Fibroblast of skin of right biceps (primary cell): ENCODE measurements at places on chromosomes 1 and 21.

GRCh38 chr1:167109125-167109524 is 15.2 kb downstream of the STYXL2 start:
- no peak for DNase-seq

GRCh38 chr1:239443361-239443760 is 57.0 kb downstream of the CHRM3 start:
- DNase-seq: no peak

- DNase-seq: no peak
Observed at GRCh38 chr1:42370876-42371549, 9.6 kb upstream of the RIMKLA start.

DNA sequence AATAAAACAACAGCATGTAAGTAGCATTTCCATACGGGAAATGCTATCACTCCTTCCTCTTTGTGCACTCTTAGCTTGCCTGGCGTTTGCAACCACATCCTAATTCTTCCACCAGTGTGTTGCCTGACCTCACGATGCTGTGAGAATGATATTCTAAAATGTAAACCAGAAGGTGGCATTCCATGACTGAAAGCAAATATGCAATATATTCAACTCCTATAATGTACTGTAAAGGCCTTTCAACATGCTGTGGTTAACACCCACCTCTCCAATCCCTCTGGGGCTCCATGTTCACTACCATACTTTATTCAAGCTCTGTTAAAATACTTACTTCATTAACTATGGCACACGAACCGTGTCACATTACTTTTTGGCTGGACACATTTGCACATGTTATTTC is 420.6 kb upstream of the DEPDC1 start:
- peak; percentile 13 for DNase-seq

- DNase-seq: no peak
Observed at GRCh38 chr1:241645199-241645598, 5.0 kb upstream of the CHML start.

- DNase-seq: no peak
Observed at GRCh38 chr1:224678168-224678567, 62.1 kb downstream of the CNIH3 start.

GRCh38 chr1:109307274-109308021 is 637 bp upstream of the MYBPHL start:
- DNase-seq: no peak

DNA sequence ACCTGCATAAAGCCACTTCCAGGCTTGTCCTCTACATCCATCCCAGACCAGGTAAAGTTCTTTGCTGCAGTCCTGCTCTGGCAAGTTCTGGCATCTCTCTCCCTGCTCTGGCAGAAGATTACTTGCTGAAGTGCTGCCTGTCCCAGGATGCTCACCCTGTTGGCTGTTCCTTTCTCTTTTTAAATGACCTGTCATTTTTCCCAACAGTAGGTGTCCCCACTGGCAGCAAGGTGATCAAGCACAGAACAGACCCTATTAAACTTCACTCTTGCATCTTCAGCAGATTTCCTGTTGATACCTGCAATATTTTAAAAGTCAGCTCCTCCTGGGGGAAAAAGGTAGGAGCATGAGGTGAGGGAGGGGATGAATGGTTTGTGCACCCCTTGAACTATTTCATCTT is 332.6 kb downstream of the PBX1 start:
- DNase-seq: no peak

- DNase-seq: peak; percentile 75
Observed at GRCh38 chr1:66350001-66350547, 183.9 kb upstream of the SGIP1 start.

DNA sequence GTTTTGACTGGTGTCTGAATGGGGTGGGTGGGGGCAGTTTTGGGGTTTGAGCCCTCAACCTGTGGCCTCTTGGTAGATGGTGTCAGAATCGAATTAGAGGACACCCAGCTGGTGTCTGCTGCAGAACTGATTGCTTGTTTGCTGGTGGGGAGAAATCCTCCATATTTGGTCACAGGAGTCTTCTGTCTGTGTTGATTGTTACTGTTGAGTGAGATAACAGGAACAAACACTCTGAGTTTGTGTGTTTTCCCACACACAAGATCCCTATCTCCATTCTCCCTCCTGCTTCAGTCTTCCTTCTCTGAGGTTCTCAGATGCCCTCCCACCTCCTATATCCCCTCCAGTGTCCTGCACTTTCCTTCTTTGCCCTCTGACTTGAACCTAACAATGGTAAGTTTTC is 19.1 kb upstream of the CGN start:
- DNase-seq: no peak

GRCh38 chr1:115411371-115412063 is 73.5 kb upstream of the NGF start:
- DNase-seq: peak; percentile 54

GRCh38 chr1:197304638-197305200 is 36.7 kb downstream of the CRB1 start:
- DNase-seq: peak; percentile 21

- no peak for DNase-seq
Observed at GRCh38 chr1:27455139-27455811, 34.7 kb downstream of the WASF2 start.

GRCh38 chr1:53303726-53304515 is 23.9 kb downstream of the LRP8 start:
- DNase-seq: peak; percentile 28

- no peak for DNase-seq
Observed at GRCh38 chr1:31857863-31858262, 42.0 kb upstream of the SPOCD1 start.

DNA sequence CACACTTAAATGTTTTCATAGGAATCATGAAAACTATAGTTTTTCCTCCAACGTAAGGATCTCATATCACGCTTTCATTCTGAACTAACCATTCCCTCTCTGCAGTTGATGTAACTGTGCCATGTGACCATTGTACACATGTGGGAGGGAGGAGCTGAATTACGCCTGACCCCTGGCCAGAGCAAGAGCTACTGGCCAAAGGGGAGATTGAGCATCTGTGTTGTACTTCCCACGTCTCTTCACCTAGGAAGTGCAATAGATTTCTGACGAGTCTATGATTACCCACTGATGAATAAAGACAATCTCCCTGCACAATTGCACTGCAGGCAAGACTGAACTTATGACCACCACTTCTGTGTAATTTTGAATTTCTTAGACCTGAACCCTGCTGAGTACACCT is 24.0 kb downstream of the PTPRC start:
- DNase-seq: no peak

DNA sequence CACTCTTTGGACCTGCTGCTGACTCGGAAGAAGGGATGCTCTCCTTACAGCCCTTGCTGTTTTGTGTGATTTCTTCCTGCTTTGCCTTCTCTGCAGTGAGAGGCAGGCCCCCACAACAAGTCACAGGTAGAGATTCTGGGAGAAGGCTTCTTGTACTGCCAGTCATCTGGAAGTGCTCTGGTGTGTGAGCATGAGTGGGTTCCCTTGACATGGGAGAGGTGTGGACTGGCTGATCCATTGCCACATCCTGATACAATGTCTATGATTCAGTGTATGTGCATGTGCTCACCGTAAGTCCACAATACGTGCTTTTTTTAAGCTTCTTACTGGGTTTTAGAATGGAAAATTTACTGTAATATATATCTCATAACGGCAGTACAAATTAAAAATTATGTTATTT is 46.0 kb upstream of the PLA2G4A start:
- DNase-seq: peak; percentile 37

- peak; percentile 50 for DNase-seq
Observed at GRCh38 chr1:29383746-29384371, 147.5 kb downstream of the PTPRU start.

GRCh38 chr1:22207511-22208267 is 64.8 kb upstream of the WNT4 start:
- no peak for DNase-seq

DNA sequence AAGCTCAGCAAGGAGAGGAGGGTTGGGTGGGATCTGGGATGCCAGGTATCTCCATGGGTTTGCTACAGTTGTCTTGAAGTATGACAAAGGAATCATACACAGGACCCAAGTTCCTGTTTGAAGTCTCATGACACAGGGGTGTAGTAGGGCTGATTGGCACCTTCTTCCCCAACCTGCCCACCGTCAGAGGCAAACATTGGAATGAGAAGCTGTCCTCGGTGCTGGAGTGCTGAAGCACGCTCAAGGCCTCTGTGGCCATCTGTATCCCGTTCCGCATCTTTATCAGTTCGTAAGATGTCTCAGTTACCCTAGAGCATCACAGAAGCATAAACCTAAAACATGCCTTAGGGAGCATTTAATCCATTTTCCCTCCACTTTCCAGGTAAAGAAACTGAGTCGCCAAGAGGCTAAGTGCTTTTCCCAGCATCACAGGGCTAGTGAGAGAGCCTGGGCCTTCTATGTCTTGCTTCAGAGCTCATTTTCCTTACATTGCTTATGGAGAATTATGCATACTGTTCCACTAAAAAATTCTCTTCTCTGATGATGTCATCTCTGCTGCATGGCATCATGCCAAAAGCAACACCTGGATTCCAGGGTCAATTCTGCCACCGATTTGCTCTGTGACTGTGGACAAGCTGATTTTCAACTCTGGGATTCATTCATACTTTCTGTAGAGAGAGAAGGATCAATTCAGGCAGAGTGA is 34.2 kb downstream of the VWA5B1 start:
- DNase-seq: no peak

DNA sequence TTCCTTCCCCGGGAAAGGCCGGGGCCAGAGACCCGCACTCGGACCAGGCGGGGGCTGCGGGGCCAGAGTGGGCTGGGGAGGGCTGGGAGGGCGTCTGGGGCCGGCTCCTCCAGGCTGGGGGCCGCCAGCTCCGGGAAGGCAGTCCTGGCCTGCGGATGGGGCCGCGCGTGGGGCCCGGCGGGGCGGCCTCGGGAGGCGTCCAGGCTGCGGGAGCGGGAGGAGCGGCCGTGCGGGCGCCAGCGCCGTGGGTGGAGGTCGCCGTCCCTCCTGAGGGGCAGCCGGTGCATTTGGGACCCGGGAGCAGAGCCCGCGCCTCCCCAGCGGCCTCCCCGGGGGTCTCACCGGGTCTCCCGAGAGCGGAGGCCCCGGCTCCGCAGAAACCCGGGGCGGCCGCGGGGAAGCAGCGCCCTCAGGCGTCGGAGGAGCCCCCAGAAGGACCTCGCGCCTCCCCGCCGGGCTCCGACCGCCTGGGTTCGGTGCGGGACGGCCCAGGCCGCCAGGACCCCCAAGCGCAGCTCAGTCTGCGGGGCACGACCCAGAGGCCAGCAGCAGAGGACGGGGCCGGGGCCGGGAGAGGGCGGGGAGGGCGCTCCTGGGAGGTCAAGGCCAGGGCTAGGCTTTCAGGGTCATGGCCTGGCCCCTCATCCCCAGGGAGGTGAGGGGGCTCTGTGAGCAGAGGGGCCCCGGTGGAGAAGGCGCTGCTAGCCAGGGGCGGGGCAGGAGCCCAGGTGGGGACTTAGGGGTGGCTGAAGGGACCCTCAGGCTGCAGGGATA is 7.2 kb upstream of the SLX9 start:
- peak; percentile 55 for DNase-seq

GRCh38 chr1:1510912-1511532 is 940 bp upstream of the ATAD3A start:
- peak; percentile 35 for DNase-seq

DNA sequence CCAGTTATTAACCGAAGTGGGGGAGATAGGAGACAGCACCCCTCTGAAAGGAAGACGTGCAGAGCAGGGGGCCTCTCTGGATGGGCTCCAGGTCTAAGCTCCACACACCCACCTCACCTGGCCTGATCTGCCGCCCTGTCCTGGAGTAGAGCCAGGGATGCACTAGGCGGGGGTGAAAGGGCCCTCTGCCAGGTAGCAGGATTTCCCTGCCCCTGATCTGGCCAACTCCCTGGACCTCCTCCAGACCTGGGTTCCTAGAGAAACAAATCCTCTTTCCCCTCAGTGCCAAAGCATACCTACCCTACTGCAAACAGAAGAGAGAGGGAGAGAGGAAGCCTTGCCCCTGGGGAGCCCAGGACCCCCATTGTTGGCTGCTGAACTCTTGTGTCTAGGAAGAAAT is 2.0 kb downstream of the CRABP2 start:
- DNase-seq: no peak

- no peak for DNase-seq
Observed at GRCh38 chr1:107132195-107132594, 8.6 kb upstream of the NTNG1 start.

DNA sequence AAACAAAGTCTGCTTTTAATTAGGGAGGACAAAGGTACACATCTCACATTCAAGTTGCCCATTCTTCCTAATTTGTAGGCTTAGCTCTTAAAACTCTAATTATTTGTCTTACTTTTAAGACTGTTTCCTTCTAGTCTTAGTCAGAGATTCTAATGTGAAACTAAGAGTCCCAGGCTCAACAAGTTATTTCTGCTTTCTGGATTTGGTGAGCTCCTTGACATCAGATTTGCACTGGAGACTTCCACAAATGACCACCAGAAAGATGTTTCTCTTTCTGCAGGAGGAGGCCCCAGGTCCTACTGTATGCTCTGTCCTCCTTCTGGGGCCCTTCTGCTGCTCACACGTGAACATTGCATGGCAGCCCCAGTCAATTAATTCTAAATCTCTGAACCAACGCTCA is 194.2 kb upstream of the JUN start:
- DNase-seq: no peak

- DNase-seq: no peak
Observed at GRCh38 chr1:65289449-65289848, 19.9 kb upstream of the DNAJC6 start.

DNA sequence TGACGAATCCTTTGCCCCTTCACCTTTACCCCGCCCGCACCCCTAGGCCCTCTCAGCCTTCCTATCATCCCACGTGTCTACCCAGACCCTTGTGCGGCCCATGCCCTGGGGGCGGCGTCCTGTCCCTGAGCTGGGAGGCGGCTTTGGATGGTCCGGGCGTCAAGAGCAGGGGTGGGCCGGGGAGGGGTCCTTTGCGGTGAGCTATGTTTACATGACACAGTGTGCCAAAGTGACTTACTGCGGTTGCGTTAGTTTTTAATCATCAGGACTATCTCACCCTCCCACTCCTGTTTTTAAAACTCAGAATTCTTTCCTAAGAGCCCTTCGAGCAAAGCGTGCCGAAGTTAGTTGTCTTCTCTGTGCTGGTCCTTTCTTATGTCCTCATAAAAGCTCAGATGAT is 144.6 kb downstream of the PGBD5 start:
- DNase-seq: no peak

GRCh38 chr1:46717654-46718053 is 1.3 kb downstream of the EFCAB14 start:
- no peak for DNase-seq

DNA sequence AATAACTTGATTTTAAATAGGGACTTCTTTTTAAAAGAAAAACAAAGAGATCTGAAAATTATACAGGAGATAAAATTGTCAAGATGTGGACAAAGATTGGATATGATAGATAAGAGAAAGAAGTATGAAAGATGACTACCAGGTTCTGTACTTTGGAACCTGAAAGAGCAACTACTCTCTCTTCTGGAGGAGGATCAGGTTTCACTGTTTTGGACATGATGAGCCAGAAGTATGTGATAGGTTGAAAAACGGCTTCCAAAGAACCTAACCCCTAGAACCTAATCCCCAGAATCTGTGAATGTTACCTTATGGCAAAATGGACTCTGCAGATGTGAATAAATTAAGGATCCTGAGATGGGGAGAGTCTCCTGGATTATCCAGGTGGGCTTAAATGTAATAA is 26.2 kb downstream of the RSBN1 start:
- DNase-seq: no peak

- DNase-seq: peak; percentile 88
Observed at GRCh38 chr1:238063454-238063853, 172.7 kb upstream of the ZP4 start.
